Right atrium auricular region (tissue), 2 donors: ENCODE measurements at places on chromosomes 1 and 21. TPM values are rescaled to one million over a fixed set of nuclear protein-coding genes. Genes with fewer than 3 reads are reported as not detected.

The FAM177B gene
- total RNA-seq = not detected

The TSSK3 gene
- 0.70 TPM for total RNA-seq

The FAM131C gene
- total RNA-seq = 5.2 TPM

The PROK1 gene
- total RNA-seq = 1.0 TPM

The CD53 gene
- total RNA-seq = 7.0 TPM

The CHAF1B gene
- 0.33 TPM for total RNA-seq

The RPTN gene
- total RNA-seq = not detected

The TAL1 gene
- 4.1 TPM for total RNA-seq

The C8A gene
- total RNA-seq = not detected

The VANGL2 gene
- total RNA-seq = 8.1 TPM

The CD84 gene
- 3.1 TPM for total RNA-seq

The NMNAT2 gene
- total RNA-seq = 40.0 TPM

The RCAN3 gene
- 7.5 TPM for total RNA-seq

The RHD gene
- total RNA-seq = not detected

The FCRL4 gene
- not detected for total RNA-seq

The OR2M3 gene
- not detected for total RNA-seq

The NPHS2 gene
- not detected for total RNA-seq

The EXOC8 gene
- 11.8 TPM for total RNA-seq

The AADACL3 gene
- not detected for total RNA-seq

The ESRRG gene
- 38.5 TPM for total RNA-seq

The MPL gene
- total RNA-seq = 0.39 TPM

The PCBP3 gene
- total RNA-seq = 2.3 TPM

The KRTAP12-2 gene
- not detected for total RNA-seq

The JAM2 gene
- total RNA-seq = 12.3 TPM

The TPTE gene
- total RNA-seq = not detected

The AVPR1B gene
- not detected for total RNA-seq

The SLC16A1 gene
- total RNA-seq = 88.3 TPM

The OVAAL gene
- 2.0 TPM for total RNA-seq

The LAMC1 gene
- total RNA-seq = 159 TPM

The TEDDM1 gene
- total RNA-seq = not detected

The CDC42BPA gene
- total RNA-seq = 26.0 TPM
